ENCODE measurements at places on chromosomes 12 and 14. TPM values are rescaled to one million over a fixed set of nuclear protein-coding genes. Genes with fewer than 3 reads are reported as not detected.

Gene IL22
- not detected for total RNA-seq

Gene SYT10
- not detected for total RNA-seq

Gene FGF6
- total RNA-seq = not detected

Gene NUAK1
- 33.6 TPM for total RNA-seq

Gene RNASE4
- 159 TPM for total RNA-seq

Measured in uterus (tissue), 4 donors.